ENCODE measurements at places on chromosomes 16 and 17. TPM values are rescaled to one million over a fixed set of nuclear protein-coding genes. Genes with fewer than 3 reads are reported as not detected.
A peak's percentile ranks its signal among the peaks of the same experiment; 100 is the strongest.

HS3ST6 gene
- total RNA-seq, result not detected

MT1E gene
- total RNA-seq, result 201 TPM

SP6 gene
- total RNA-seq, result 1.3 TPM

RAD51D gene
- total RNA-seq, result 27.9 TPM

NECAB2 gene
- total RNA-seq, result 0.31 TPM

SCGB1C2 gene
- total RNA-seq, result not detected

- peaks cover 25% of the 10 kb centered on the region for H3K4me1 ChIP-seq
- peak overlapping the region; percentile 44 for H3K4me3 ChIP-seq
- H3K27me3 ChIP-seq, result no peaks in the 10 kb centered on the region
- H3K36me3 ChIP-seq, result peaks cover 4% of the 10 kb centered on the region
Measured at GRCh38 chr16:68265078-68265920, 973 bp downstream of the SLC7A6 start.

- no peak overlapping the region for H3K27ac ChIP-seq
- no peaks in the 10 kb centered on the region for H3K27me3 ChIP-seq
- DNase-seq, result no peak
- no peaks in the 10 kb centered on the region for H3K4me1 ChIP-seq
- H3K4me3 ChIP-seq, result no peak overlapping the region
Measured at GRCh38 chr17:41324180-41325075, 8.9 kb upstream of the KRTAP17-1 start.

DNA sequence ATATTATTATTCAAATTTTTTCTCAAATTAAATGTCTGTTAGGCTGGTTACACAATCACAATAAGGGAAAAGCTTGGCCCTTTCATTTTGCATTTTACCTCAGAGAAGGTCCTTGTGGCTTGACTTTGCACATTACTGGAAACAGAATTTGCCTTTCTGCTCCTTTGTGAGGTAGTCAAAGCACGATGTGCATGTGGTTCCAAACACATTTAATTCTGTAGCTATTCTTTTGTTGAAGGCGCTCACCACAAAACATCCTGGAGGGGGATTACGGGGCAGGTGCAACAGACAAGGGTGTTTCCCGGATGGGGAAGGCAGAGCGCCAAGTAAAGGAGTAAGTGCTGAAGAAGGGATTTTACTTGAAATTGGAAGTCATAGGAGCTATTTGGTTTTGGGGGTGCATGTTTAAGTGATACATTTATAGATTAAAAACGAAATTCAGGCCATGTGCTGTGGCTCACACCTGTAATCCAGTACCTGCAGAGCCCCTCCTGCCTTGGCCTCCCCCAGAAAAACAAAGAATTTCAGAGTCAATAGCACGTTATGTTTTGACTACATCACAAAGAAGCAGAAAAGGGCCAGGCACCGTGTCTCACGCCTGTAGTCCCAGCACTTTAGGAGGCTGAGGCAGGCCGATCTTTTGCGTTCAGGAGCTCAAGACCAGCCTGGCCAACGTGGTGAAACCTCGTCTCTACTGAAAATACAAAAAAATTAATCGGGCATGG is 31.2 kb upstream of the TENT4B start:
- no peaks in the 10 kb centered on the region for H3K4me1 ChIP-seq
- H3K27ac ChIP-seq, result no peak overlapping the region
- DNase-seq, result no peak
- no peak overlapping the region for H3K4me3 ChIP-seq
- no peaks in the 10 kb centered on the region for H3K36me3 ChIP-seq

DNA sequence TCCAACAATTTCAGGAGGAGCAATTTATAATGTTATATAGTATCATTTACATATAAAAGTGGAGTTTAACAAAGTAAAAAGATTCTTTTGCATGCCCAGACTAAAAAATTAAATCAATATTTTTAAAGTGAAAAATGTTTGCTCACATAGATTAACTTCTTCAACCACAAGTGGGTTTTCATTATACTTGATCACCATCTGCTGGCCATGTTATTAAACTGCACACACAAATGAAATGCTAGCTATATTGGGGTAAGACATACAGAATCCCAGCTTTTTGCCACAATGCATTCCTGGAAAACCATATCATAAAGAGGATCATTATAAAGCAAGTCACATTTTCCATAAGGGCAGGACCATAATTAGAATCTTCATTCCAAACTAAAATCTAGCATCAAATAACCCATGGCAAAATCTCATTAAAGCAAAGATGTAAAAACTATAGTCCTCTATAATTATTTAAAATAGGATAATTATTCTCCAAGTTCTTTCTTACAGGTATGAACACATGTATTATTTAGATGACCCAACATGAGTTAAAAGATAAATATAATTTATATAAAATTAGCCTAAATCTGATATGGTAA is 26.3 kb downstream of the CEP112 start:
- no peak overlapping the region for H3K4me3 ChIP-seq
- H3K27ac ChIP-seq, result no peak overlapping the region
- H3K36me3 ChIP-seq, result no peaks in the 10 kb centered on the region
- H3K4me1 ChIP-seq, result no peaks in the 10 kb centered on the region

GRCh38 chr17:51445946-51446345 is 185.6 kb downstream of the UTP18 start:
- no peak for DNase-seq
- H3K27me3 ChIP-seq, result no peaks in the 10 kb centered on the region
- no peaks in the 10 kb centered on the region for H3K4me1 ChIP-seq
- H3K4me3 ChIP-seq, result no peak overlapping the region
- H3K36me3 ChIP-seq, result no peaks in the 10 kb centered on the region

GRCh38 chr17:83051396-83052240 is 27.8 kb upstream of the METRNL start:
- H3K27ac ChIP-seq, result peak overlapping the region; percentile 18
- DNase-seq, result peak; percentile 98
- no peaks in the 10 kb centered on the region for H3K36me3 ChIP-seq
- peaks cover 28% of the 10 kb centered on the region for H3K4me1 ChIP-seq

DNA sequence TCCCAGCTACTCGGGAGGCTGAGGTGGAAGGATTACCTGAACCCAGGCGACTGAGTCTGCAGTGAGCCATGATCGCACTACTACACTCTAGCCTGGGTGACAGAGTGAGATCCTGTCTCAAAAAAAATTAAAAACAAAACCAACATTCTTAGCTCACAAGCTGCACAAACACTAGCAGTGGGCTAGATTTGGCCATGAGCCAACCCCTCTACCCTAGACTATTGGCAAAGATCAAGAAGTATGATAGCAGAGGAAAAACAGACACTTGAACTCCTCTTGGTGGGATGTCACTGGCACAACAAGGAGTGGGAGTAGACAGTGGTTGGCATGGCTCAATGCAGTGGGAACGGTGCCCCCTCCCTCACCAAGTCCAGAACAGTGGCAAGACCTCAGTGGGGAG is 19.6 kb upstream of the RIPOR1 start:
- no peak for DNase-seq
- no peak overlapping the region for H3K27ac ChIP-seq
- no peak overlapping the region for H3K4me3 ChIP-seq

GRCh38 chr17:79341222-79341780 is 266.7 kb downstream of the ENGASE start:
- no peak overlapping the region for H3K4me3 ChIP-seq
- H3K27ac ChIP-seq, result no peak overlapping the region
- no peaks in the 10 kb centered on the region for H3K4me1 ChIP-seq
- no peaks in the 10 kb centered on the region for H3K27me3 ChIP-seq
- no peak for DNase-seq
- H3K36me3 ChIP-seq, result no peaks in the 10 kb centered on the region

GRCh38 chr16:1832838-1833454 is 5.9 kb downstream of the FAHD1 start:
- H3K4me1 ChIP-seq, result peaks cover 14% of the 10 kb centered on the region
- no peak overlapping the region for H3K4me3 ChIP-seq
- H3K36me3 ChIP-seq, result peaks cover 2% of the 10 kb centered on the region
- no peak overlapping the region for H3K27ac ChIP-seq
- DNase-seq, result no peak

- no peak overlapping the region for H3K27ac ChIP-seq
- no peaks in the 10 kb centered on the region for H3K27me3 ChIP-seq
- H3K36me3 ChIP-seq, result no peaks in the 10 kb centered on the region
- no peak for DNase-seq
- H3K4me3 ChIP-seq, result no peak overlapping the region
Measured at GRCh38 chr16:85632709-85633437, 19.8 kb downstream of the GSE1 start.

GRCh38 chr17:75820094-75821080 is 23.8 kb downstream of the UNC13D start:
- no peaks in the 10 kb centered on the region for H3K27me3 ChIP-seq
- no peaks in the 10 kb centered on the region for H3K36me3 ChIP-seq
- H3K4me1 ChIP-seq, result peaks cover under 1% of the 10 kb centered on the region
- H3K27ac ChIP-seq, result no peak overlapping the region

- no peaks in the 10 kb centered on the region for H3K27me3 ChIP-seq
- no peak for DNase-seq
- no peak overlapping the region for H3K4me3 ChIP-seq
- no peaks in the 10 kb centered on the region for H3K4me1 ChIP-seq
- H3K36me3 ChIP-seq, result no peaks in the 10 kb centered on the region
Measured at GRCh38 chr16:5971924-5972323, 874.3 kb upstream of the EEF2KMT start.

- H3K4me1 ChIP-seq, result no peaks in the 10 kb centered on the region
- no peak for DNase-seq
- H3K27me3 ChIP-seq, result no peaks in the 10 kb centered on the region
- no peak overlapping the region for H3K27ac ChIP-seq
Measured at GRCh38 chr16:19240494-19240893, 45.0 kb upstream of the CLEC19A start.

DNA sequence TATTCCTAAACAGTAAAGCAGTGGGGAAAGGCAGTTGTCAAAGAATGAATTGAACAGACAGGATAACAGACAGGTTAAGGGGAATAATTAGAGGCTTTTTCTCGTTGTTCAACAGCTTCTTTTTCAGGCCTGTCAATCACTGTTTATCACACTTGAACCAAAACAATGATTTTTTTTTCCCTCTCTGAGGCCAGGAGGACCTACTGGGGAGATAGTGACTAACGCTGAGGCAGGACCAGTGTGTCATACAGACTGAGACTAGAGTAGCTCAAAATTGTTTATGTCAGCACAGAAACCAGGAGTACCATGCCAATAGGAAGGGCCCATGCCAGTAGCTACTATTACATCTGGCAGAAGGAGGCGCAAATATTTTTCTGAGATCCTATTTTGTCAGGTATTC is 41.3 kb upstream of the NLK start:
- no peaks in the 10 kb centered on the region for H3K36me3 ChIP-seq
- no peaks in the 10 kb centered on the region for H3K4me1 ChIP-seq
- H3K27ac ChIP-seq, result no peak overlapping the region
- no peak overlapping the region for H3K4me3 ChIP-seq
- DNase-seq, result no peak

Measured in endothelial cell of umbilical vein (primary cell).